Right forelimb (tissue), 1 donor: ENCODE measurements at places on chromosomes 12 and 14.

DNA sequence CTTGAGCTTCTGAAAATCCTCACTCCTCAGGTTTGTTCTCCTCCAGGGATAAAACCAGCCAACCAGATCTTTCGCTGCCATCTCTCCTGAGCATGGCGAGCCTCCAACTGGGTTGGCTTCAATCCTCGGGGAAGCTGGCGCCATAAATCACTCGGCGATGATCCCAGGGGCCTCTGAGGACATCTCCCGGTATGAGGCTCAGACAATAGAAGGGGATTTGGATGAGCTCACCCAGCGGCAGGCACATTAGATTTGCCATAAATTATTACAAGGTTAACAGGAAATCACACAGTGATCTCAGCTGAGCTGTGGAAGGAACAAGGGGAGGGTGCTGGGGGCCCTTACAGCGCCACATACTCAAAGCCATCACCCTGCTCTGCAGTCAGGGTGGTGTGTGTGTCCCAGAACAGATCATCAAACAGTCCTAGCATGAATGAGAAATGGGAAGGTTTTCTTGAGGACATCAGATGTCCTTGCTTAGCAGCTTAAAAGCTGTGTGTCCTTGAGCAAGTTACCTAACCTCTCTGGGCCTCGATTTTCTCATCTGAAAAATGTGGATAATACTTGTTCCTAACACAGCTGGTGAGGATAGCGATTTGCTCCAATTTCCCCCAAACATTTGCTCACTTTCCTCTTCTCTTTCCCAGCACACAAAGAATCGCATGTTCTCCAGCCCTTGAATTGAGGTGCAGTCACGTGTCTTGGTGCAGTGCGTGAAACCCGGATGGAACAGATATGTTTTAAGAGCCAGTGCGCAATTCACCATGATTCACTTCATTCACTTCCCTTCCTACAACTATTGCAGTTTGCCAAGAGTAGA is 142.8 kb downstream of the SCARB1 start:
- DNase-seq, result peak; percentile 68

DNA sequence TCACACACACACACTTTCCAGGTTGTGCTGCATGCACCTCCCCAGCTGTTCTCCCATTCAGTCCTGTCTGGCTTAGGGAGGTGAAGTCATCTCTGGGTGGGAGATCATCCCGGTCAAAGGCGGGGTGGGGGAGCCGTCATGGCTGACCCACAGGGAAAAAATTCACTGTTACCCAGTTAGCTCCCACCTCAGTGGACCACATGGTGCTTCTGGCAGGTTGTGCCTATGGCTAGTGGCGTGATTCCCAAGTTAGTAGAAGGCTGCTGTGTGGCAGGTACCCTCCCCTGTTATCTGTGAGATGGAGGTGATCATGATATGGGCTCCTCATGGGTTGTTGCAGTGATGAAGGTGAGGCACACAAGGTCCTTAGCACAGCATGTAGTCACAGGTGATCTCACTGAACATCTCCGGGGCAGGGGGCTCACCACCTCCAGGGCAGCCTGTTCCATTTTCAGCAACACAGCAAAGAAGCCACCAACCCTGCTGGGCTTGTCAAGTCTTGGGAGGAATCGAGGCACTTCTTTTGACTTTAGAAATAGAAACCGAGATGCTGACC is 154.9 kb upstream of the CCND2 start:
- no peak for DNase-seq

DNA sequence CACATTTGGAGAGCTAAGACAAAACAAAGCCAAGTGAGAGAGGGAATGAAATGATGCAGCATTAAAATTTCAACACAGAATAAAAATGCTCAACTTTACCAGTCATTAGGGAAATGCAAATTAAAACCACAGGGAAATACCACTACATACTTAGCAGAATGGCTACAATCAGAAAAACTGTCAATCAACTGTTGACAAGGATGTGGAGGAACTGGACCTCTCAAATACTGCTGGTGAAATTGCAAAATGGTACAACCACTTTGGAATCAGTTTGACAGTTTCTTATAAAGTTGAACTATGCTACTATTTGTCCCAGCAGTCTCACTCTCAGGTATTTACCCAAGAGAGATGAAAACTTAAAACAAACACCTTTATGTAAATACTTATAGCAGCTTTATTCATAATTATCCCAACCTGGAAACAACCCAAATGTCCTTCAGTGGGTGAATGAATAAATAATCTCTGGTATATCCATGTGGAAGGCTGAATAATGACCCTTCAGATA is 43.8 kb upstream of the KTN1 start:
- DNase-seq, result no peak

DNA sequence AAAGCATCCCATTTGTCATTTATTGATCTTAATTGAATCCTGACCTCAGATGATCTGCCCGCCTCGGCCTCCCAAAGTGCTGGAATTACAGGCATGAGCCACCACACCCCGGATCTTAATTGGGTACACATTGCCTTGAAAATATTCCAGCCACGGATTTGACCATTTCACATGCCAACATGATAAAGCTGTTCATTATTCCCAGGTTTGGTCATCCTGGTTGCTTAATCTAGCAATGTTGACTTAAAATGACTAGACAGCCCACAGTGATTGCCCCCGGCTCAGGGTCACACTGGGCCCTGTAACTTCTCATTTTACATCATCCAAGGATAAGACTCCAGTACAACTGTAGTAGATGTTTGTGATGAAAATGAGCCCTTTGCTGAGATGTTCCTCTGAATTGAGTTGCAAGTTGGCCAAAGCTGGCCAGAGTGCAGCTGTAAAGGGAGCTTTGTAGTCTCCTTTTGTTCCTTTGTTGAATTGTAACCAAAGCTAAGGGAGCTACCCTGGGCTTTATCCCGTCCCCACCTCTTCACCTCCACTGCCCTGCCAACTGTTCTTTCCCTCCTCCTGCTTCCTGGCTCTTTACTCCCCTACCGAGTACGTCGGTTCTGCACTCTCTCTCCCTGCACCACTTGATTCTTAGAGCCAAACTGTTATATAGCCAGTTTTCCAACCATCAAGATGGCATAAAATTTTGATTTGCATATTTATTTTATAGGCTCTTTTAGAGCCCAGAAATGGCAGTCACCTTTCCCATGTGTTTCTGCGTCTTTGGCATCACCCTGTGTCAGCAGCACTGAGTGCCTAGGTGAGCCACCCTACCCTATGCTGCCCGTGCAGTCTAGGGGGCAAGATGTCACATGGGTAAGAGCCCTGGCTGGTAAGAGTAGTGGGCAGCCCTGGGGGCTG is 141.3 kb upstream of the HIF1A start:
- no peak for DNase-seq

- DNase-seq, result no peak
Observed at GRCh38 chr12:108770269-108770829, 39.0 kb upstream of the CORO1C start.

DNA sequence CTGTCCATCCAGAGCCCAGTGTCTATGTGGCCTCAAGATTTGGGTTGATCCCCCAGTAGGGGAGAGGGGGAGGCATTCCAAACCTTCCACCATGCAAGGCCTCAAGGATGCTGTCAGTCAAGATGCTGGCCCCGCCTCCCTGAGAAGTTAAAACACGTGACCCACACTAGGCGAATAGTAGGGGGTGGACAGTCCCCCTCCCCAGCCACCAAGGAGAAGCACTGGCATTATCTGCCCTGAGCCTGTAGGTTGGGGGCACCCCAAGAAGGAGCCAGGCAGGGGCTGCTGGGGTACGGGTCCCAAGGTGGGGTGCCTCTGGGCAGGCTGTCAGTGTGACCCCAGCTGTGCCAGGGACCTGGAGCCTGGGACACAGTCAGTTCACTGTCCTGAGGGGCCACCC is 2.3 kb downstream of the SLC25A29 start:
- no peak for DNase-seq

GRCh38 chr12:80590085-80590484 is 117.3 kb upstream of the MYF6 start:
- DNase-seq, result no peak

GRCh38 chr12:128026696-128027574 is 240.0 kb upstream of the TMEM132C start:
- DNase-seq, result no peak

- no peak for DNase-seq
Observed at GRCh38 chr12:125001636-125002035, 8.2 kb downstream of the BRI3BP start.

- DNase-seq, result no peak
Observed at GRCh38 chr14:43914041-43914693, 592.9 kb downstream of the FSCB start.

DNA sequence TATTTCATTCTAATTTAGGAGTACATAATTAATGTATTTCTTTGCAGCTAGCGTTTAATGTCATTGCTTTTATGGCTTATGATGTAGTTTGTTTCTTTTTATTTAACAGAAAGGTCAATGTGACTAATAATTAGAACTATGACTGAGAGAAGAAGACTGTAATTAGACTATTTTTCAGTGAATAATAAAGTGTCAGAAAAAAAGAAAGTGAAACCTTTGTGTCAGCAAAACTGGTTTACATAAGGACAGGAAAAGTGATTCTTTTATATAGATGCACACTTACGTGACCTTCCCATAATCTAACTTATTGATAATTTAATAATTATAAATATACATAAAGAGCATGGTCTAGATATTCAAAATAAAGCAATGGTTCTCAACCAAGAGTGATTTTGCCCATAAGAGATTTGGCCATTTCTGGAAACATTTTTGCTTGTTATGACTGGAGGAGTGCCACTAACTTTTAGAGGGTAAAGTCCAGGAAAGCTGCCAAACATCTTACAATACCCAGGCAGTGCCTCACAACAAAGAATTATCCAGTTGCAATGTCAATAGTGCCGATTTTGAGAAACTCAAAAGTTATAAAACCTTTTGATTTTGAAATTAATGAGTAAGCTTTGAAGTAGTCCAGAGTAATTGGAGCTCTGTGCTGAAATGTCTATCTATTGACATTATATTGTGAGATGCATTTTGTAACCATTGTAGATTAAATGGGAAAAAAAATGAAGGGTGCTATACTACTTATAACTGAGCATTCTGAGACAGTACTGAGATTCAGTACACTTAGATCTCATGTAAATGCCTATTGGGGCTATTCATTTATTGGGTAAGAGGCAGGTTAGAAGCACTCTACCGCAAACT is 227.1 kb downstream of the C12orf50 start:
- no peak for DNase-seq

- DNase-seq, result no peak
Observed at GRCh38 chr14:35201066-35201465, 78.7 kb downstream of the PRORP start.

- DNase-seq, result no peak
Observed at GRCh38 chr12:115823635-115824034, 453.9 kb downstream of the MED13L start.

DNA sequence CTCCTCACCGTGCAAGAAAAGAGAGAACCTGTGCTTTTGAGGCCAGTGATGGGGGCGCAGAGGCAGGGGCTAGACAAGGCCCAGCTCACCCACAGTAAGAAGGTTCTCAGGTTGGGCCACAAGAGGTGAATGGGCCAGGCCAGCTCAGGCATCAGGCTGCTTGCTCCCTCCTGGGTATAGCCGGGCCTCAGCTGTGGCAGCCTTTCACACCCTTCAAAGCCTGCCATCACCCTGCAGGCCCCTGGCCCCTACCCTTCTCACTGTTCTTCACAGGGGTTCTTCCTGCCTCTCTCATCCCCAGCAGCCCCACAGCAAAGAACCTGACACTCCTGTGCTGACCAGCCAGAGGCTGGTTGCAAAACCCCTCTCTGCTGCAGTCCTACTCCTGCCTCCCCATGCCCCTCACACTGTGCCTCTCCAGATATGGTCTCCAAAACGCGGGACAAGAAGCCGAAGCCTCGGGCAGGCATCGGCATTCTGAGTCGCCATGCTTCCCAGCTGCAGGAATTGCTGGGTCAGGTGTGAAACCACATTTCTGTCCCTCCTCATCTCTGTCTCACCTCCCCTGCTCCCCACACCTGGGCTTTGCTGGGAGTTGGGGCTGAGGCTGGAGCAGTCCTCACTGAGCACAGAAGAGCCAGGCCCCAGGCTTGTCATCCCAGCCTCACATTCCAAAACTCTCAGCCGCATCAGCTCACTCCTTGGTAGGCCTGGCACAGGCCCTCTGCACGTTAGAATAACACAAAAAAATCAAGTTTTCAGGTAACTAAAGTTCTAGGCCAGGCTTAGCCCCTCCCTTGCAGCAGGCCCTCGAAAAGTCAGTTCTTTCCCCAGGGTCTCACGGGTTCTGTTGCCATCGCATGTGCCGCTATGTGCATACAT is 6.9 kb upstream of the FAIM2 start:
- DNase-seq, result no peak

GRCh38 chr12:75452675-75453330 is 27.8 kb upstream of the GLIPR1 start:
- no peak for DNase-seq

DNA sequence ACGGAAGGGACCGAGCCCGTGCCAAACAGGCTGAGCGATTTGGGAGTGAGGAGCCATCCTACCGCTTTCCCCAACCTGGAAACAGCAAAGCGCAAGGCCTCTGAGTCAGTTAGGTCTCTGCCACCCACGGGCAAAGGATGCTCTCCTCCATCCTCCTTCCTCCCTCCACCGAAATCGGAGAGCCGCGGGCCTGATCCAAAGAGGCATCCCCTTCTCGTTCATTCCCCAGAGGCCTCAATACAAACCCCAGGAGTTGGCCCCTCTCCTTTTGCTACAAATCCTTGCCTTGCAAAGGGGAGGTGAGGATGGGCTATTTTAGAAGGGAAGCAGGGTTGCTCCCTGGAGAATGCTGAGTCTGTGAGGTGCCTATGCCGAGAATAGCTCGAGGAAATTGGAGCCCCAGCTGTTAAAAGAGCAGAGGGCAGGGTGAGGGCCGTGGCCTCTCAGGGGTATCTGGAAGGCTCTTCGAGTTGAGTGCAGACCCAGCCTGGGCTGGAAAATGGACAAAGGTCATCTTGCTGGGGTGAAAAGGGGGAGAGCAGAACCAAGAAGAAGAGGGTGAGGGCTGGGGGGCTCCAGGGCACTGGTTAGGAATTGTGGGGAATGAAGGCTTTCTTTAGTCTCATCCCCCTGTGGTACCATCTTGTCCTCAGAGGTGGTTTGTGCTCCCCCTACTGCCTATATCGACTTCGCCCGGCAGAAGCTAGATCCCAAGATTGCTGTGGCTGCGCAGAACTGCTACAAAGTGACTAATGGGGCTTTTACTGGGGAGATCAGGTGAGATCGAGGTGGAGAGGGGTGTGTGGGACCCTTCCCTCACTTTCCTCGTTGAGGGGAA is 1.1 kb downstream of the TPI1 start:
- no peak for DNase-seq

DNA sequence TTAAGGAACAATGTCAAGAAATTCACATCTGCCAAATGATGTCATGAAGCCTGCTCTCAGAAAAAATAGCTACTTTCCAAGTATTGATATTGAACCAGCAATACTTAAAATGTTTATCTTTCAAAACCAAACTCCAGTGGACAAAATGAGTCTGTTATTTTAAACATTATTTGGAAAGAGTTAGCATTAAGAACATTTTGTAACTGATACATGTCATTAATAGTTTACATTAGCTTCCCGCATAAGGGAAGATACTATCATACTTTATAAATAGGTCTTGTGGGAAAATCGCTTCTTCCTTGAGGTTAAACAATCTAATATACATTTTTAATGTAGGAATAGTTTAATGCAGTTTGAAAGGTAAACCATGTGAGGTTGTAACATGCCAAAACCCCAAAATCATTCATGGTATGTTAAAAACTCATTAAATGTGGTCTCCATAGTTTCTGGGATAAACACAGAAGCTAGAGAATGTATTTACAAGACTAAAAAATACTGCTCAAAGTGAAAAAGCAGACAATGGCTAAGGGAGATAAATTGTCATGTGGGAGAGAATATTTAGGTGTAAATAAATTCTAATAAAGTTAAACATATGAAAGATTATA is 73.4 kb upstream of the ATP2B1 start:
- DNase-seq, result no peak
